HS-5 (cell line): ENCODE measurements at places on chromosomes 12 and 14.

GRCh38 chr12:2682296-2683251 lies 112.2 kb upstream of the FKBP4 start:
- peak; percentile 19 for DNase-seq

DNA sequence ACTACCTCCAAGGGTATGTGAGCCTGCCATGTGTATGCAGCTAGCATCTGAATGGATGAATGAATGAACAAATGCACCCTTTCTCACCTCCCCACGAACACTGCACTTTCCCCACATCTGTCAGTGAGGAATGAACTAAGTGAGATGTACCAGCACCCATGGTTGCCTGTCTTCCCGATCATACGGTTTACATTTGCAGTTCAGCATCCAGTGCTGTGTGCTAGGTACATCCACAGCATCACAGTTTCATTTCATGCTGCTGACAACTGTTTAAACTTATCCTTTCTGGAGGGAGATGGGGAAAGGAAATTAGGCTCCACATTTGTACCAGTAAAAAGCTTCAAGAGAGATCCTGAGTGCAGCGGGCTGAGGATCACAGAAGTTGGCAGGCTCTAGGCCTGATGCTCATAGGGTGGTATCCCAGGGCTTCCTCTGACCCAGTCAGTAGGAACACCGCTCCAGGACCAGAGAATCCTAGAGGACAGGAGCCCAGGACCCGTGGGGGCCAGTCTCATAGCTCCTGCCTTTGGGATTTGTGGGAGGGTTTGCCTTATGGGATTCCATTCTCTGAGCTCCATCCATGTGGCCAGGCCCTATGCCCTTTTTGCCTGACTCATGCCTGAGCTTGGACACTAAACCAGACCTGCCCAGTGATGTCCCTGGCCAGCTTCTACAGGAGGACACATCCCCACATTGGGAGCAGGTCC lies 294.5 kb downstream of the CACNA1C start:
- no peak for DNase-seq

GRCh38 chr12:122996621-122997342 lies 16.3 kb downstream of the ARL6IP4 start:
- DNase-seq: no peak

DNA sequence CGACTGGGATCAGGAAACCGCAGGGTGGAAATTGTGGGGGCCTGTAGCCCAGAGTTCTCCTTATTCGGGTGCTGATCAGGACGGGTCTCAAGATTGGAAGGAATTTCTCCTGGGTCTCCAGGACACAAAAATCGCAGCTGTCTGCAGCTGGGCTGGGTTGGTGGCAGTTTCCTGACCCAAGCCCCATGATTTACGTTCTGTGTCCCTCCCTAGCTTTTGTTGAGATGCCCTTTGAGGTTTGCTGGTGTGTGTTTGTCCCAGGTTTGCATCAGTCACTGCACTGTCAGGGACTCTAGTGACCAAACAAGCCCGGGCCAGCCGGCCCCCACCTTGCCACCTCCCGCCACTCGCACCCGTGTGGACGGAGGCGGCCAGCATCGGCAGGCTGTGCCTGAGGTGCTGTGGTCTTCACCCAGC lies 89.5 kb downstream of the FBXL14 start:
- DNase-seq: no peak

DNA sequence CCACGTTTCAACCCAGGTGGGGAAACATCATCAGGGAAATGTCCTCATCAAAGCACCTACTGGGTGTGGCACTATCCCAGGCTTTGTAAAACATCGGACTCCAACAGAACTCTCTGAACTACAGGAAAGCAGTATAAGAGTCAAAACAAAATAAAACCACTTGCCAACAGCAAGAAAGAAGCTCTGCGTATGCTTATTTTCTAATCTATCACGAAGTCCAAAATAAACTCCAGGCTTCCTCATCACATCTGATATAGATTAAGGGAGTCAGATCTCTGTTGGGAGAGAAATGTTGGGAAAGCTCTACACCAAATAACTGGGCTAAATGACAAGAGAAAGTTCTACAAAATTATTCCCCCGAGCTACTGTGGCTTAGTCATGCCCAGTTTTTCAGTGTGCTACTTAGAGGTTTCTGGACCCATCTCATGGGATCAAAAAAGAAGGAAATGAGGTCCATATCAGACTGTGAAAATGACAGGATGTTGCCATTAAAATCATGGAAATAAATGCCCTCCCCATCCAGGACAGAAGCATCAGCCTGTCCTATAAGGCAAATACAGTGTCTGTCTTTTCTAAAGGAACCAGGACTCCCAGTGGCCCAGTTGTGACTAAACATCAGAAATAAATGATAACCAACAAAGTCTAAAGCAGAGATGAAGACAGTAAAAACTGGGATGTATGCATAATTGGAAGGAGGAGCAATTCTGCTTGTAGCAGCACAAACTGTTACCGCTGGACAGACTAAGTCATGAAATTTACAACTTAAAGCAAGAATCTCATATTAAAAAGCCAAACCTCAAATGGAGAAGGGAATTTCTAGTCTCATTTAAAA lies 149.5 kb downstream of the STXBP6 start:
- peak; percentile 25 for DNase-seq

GRCh38 chr14:33871394-33871793 lies 79.5 kb downstream of the EGLN3 start:
- no peak for DNase-seq
